ENCODE measurements at places on chromosomes 1 and 21.

- DNase-seq = no peak
These were observed 37.3 kb downstream of the NPHP4 start for GRCh38 chr1:5954964-5955363.

DNA sequence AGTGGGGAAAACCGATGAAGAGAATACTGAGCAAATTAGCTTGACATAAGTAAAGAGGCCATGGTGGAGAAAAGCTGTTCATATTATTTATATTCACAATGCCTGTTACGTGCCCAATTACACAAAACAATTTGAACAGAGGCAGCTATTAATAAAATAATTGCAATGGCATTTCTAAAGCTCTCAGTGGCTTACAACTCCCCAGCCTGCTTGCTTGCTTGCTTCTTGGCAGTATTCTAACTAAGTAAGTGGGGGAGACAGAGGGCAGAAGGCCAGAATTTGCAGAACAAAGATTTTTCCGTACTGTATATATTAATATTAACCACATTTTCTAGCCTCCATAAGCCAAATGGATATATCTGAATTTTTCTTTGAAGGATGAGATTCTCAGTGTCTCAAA lies 12.9 kb downstream of the PTPN14 start:
- no peak for DNase-seq

DNA sequence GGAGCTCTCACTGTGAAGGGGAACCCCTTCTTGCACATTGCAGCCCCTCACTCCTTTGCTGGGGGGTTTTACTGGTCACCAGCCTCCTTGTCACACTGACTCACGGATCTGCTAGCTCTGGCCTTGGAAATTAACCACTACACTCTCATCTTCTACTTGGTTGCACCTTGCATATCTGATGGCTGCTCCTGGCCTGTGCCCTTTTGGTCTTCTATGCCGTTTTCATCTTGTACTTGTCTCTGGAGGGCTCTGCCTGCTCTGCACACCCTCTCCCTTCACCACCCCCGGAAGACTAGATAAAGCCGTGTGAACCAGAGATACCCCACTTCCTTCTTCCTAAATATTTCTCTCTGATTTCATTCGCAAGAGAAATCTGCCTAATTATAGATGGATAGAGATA lies 44.6 kb downstream of the CD247 start:
- DNase-seq = no peak

DNA sequence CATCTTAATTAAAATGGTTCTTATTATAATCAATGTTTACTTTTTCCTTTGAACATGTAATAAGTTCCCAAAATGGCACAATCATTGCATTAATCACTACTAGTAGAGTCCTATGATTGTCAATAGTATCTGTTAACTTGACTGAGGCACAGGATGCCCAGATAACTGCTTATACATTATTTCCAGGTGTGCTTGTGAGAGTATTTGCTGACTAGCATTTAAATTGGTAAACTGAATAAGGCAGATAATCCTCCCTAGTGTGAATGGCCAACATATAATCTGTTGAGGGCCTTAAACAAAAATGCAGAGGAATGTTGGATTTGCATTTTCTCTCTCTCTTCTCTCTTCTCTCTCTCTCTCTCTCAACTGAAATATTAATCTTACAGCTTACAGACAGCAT lies 999.3 kb upstream of the TMPRSS15 start:
- no peak for DNase-seq

GRCh38 chr1:205493241-205494085 lies 11.0 kb upstream of the CDK18 start:
- no peak for DNase-seq

GRCh38 chr1:211492511-211493132 lies 660 bp upstream of the RD3 start:
- no peak for DNase-seq

DNA sequence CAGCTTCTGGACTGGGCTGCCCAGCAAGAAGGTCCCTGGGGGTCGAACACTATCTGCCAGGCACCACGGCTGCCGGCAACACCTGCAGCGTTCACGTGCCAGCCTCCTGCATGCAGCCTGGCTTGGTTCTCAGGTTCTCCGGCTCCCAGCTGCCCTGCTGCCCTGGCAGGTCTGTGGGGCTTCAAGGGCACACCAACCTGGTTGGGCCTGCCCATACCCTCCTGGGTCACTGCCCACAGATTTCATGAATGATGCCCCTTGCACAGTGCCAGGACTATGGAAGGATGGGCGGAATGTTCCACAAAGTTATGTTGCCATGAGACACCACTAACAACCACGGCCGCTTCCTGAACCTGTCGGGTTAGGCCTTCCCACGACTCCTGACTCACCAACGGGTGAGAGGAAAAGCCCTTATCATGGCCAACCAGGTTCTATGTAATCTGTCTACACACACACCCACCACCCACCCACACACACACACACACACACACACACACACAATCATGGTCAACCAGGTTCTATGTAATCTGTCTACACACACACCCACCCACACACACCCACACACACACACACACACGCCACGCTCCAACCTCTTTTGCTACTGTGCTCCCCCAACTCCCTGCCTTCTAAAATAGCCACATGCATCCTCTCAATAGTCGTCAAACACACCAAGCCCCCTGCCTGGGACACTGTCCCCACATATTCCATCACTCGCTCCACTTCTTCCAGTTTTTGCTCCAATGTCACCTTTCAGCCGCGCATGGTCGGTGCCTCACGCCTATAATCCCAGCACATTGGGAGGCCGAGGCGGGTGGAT lies 32.2 kb downstream of the HSPG2 start:
- DNase-seq = no peak

DNA sequence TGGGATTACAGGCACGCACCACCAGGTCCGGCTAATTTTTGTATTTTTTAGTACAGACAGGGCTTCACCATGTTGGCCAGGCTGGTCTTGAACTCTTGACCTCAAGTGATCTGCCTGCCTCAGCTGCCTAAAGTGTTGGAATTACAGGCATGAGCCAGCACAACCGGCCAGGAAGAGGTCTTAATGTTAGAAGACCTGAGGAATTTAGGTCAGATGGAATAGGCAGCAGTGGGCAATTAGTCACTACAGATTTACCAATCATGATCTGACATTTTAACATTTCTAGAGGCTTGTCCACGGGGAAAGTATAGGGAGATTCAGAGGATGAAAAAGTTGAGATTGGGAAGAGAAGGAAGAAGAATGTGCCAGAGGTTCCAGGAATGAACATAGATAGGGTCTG lies 8.9 kb upstream of the APP start:
- DNase-seq = no peak

GRCh38 chr1:198669771-198670170 lies 30.9 kb downstream of the PTPRC start:
- DNase-seq = no peak

DNA sequence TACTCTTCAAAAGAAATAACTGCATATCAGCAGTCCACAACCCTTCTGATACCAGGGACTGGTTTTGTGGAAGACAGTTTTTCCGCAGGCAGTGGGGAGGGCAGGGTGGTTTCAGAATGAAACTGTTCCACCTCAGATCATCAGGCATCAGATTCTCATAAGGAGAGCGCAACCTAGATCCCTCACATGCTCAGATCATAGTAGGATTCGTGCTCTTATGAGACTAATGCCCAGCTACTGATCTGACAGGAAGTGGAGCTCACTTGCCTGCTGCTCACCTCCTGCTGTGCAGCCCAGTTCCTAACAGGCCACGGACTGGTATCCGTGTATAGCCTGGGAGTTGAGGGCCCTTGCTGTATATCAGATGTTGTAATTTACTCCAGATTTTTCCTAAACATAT lies 11.5 kb downstream of the RO60 start:
- DNase-seq = no peak

GRCh38 chr1:199067483-199067882 lies 428.6 kb downstream of the PTPRC start:
- DNase-seq = no peak

- no peak for DNase-seq
These were observed 45.3 kb upstream of the MCOLN3 start for GRCh38 chr1:85093644-85094043.

DNA sequence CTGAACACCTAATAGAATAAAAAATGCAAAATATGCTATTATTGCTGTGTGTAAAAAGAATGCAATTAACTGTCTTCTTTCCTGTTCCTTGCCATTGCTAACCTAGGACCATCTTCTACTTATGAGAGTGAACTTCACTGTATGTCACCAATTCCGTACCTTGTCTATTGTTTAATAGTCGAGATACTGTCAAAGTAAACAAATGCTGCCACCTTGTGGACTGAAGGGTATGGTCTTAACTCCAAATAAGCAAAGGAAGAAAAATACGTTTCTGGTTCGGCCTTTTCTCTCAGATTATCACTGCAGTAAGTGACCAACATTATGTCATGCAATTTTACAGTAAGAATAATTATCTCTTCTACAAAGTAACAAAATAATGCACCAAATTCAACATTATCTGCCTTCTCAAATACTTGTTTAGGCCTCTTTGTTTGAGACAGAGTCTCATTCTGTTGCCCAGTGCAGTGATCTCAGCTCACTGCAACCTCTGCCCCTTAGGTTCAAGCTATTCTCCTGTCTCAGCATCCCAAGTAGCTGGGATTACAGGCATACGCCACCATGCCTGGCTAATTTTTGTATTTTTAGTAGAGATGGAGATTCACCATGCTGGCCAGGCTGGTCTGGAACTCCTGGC lies 133.4 kb downstream of the COP1 start:
- DNase-seq = no peak

GRCh38 chr1:109158433-109158832 lies 44.5 kb downstream of the ELAPOR1 start:
- DNase-seq = no peak

GRCh38 chr1:246001142-246001836 lies 505.8 kb downstream of the SMYD3 start:
- no peak for DNase-seq

- DNase-seq = no peak
These were observed 36.7 kb downstream of the MEF2D start for GRCh38 chr1:156463874-156464273.

- no peak for DNase-seq
These were observed 106.2 kb upstream of the DPT start for GRCh38 chr1:168835176-168835575.

- DNase-seq = no peak
These were observed 99.9 kb downstream of the COLGALT2 start for GRCh38 chr1:183937611-183938010.

- DNase-seq = no peak
These were observed 11.6 kb downstream of the KCNQ4 start for GRCh38 chr1:40794974-40795715.

- DNase-seq = peak; percentile 47
These were observed at the start of gene IL6R for GRCh38 chr1:154404984-154405746. IL6R (plus strand) TSS chr1:154405343; CDS start chr1:154405630, 287 bp downstream.

- DNase-seq = no peak
These were observed 18.7 kb downstream of the DMRTB1 start for GRCh38 chr1:53477651-53478501.

DNA sequence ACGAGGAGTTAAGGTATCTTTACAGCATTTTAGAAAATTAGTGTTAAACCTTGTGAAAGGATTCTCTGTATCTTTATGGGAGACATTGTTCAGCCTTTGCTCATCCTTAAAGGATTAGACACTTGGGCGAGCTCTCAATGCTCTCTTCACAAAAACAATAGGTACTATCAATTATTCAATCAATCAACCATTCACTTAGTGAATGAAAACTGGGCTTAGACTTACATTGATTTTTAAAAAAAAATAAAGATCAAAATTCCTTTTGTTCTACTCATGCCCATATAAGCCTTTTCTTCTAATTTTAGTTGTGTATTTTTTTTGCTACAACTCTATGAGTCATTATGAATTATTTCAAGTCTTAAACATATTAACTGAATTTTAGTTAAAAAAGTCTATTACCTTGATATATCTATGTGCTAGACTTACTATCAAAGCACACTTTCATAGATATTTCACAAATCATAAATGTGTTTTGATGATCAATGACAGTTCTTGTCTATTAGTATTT lies 181.2 kb downstream of the DPYD start:
- DNase-seq = no peak

- DNase-seq = peak; percentile 81
These were observed 9.8 kb upstream of the SFN start for GRCh38 chr1:26853156-26853555.

DNA sequence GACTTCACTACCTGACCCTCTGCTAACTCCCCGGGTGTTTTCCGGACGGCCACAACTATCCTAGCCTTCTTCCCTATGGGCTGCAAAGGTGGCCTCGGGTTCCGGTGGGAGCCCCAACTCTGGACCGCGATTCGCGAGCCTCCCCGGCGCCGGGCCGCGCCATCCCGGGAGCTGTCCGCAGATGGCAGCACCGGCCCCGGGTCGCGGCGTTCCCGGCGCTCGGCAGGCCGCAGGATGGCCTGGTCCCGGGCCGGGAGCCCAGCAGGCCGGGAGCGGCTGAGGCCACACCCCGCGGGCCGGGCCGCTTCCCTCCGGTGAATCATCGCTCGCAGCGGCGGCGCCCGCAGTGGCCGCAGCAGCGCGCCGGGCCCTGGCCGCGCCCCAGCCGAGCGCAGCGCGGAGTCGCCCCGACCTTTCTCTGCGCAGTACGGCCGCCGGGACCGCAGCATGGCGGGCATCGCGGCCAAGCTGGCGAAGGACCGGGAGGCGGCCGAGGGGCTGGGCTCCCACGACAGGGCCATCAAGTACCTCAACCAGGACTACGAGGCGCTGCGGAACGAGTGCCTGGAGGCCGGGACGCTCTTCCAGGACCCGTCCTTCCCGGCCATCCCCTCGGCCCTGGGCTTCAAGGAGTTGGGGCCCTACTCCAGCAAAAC lies at the start of gene CAPN2:
Gene CAPN2, plus strand, starts transcription at position 346 of the 656 bp plus-strand sequence. Its CDS starts 102 bp downstream, at position 448.
- peak; percentile 27 for DNase-seq

DNA sequence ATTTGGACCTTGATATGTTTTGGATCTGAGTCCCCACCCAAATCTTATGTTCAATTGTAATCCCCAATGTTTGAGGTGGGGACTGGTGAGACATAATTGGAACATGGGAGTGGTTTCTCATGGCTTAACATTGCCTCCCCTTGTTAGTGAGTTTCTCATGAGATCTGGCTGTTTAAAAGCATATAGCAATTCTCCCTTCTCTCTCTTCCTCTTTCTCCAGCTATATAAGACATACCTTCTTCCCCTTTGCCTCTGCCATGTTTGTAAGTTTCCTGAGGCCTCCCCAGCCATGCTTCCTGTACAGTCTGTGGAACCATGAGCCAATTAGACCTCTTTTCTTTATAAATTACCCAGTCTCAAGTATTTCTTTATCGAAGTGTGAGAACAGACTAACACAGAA lies 692.4 kb downstream of the KCNT2 start:
- no peak for DNase-seq

DNA sequence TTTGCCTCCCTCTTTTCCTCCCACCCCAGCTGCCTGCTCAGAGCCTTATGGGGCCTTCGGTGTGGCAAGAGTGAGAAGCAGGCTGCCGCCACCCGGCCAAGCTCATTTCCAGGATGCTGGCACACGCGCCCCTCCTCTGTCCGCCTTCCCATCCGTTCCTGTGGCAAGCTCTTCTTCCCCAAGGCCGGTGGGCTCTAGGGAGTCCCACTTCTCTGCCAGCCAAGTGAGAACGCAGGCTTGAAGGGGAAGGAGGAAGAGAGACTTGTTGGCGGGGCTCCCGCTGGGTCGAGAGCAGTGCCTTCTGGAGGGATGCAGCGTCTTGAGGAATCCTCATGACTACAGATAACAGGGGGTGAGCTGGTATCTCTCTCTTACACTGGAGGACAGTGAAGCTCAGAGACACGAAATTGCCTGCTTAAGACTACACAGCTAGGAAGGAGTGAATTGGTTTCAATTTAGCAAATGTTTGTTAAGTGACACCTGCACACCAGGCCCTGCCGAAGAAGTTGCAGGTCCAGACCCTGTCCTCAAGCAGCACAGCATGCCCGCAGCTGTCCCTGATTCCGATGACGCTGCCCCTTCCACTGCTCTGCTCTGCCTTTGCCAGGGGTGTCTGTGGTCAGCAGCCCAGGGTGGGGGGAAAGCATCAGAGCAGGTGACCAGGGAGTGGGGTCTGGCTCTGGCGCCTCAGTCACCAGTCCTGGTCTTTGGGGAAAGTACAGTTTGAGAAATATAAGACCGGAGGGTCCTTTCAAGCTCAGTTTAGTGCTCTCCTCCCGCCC lies 40.1 kb upstream of the FOXO6 start:
- DNase-seq = no peak

Measured in stimulated activated CD8-positive, alpha-beta memory T cell treated with anti-CD3 and anti-CD28 coated beads, Interleukin-7, amount 100 ng/mL, for 1 hour (primary cell).